Stimulated activated CD4-positive, alpha-beta T cell treated with anti-CD3 and anti-CD28 coated beads, Interleukin-12 subunit alpha, Interleukin-12 subunit beta, amount 100 ng/mL, for 24 hours (primary cell): ENCODE measurements at places on chromosomes 3 and 15.

- DNase-seq: no peak
Measured at GRCh38 chr3:63450634-63451363, 172.7 kb downstream of the SYNPR start.

DNA sequence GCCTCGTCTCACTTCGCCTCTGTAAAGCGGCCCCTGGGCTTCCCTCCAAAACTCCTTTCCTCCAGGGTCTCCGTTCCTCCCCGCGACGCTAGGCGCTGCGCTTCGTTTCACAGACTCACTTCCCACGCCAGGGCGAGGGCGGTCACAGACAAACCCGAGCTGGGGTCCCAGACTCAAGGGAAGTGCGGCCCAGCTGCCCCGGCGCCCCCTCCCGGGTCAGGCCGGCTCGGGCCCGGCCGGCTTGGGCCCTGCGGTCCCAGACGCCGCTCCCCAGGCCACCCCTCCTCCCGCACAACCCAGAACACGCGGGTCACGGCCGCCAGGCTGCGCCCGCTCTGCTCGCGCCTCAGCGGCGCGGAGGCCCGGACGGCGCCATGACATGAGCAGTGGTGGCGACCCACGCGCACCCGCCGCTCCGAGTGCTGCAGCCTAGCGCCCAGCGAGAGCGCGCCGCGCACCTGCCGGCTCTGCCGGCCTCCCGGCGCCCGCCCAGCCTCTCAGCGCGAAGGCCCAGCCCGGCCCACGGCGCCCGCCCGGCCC lies 547 bp downstream of the NUP210 start:
- peak; percentile 22 for DNase-seq

DNA sequence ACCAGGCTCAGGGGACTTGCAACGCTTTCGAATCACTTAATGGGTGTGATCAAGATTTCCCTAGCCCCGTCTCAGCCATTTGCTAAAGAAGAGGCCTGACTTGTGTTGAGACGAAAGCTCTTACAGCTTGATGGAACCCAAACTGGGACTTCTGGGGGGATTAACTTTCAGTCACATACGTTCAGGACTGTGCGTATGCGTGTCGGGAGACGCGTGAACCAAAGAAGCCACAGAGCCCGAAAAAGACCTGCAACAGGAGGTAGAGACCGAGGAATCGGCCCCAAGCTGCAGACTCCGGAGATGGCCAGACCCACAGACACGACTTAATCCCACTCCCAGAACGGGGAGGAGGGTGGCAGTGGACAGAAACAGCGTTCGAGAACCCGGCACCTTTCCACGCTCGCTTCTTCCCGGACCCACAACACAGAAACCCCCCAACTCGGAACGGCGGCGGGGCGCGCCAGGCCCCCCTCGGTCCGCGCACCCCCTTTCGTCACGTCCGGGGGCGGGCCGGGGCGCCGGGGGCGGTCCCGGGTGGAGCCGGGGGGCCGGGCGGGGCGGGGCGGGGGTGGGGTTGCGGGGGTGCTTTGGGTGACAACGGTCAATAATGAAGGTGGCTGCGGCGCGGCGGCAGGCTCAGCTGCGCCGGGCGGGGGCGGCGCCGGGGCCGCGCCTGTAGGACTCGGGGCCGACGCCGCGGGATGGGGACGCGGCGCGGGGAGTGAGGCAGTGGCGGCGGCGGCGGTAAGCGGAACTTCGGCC lies at the start of gene ATP11B:
Gene ATP11B, plus strand, starts transcription at position 604 of the 762 bp plus-strand sequence. CDS start 256 bp downstream, outside the sequence.
- DNase-seq: peak; percentile 61

GRCh38 chr15:58515807-58516206 lies 84.0 kb downstream of the LIPC start:
- DNase-seq: no peak

DNA sequence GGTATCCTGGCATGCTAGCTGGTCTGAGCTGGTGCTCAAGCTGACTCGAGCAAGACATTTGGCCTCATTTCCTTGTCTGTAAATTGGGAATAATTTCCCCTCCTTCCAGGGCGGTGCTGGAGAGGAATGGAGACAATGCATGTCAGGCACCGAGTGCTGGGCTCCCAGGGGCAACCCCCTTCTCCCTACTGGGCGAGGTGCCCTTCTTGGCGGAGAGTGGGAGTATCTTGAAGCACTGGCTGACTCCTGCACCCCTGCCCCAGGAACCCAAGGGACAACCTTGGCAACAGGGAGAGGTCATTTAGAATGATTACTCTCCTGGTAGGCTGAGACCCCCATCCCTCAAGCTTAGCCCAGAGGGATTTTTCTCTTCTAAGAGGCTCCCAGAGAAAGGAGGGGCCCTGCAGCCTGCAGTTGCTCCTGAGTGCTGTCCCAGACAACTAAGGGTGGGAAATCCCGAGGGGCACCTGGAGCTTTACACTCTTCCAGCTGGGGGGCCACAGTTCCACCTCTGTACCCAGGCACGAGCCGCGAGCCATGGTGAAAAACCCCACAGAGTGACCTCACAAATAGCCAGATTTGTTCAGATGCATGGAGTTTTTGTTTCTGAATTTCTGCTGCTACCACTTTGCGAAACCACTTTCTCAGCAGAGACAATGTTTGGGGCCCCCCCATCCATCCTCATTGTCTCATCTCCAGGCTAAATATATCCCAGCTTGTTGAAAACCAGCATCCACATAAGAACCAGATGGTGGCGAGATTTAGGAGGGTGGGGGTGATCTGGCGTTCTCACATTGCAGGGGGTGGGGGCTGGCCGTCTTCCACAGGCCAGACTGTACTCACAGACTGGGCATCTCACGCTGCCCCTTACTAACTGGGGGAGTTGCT lies 44.8 kb downstream of the ABTB1 start:
- no peak for DNase-seq

GRCh38 chr15:29054171-29055045 lies 168.6 kb downstream of the APBA2 start:
- DNase-seq: no peak
